ENCODE measurements at places on chromosomes 4 and X.
A peak's percentile ranks its signal among the peaks of the same experiment; 100 is the strongest.

- no peak for DNase-seq
Observed at GRCh38 chrX:108313669-108314068, 124.6 kb downstream of the COL4A6 start.

DNA sequence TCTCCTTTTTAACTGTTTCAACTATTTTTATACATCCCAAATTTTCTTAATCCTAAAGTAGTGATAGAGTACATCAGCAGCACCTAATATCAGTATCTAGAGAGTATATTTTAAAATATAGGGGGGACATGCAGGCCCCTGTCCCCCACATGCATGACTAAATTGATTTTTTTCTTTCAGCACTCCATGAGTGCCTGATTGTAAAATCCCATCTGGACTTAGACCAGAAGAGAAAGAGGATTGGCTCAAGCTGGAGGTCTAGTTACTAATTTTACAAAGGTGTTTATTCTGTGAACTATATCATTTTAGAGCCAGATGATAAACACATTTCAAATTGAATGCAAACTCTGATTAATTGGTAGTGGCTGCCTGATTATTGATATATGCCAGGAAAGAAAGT is 1533.9 kb upstream of the PABPC4L start:
- no peak for DNase-seq

GRCh38 chr4:67719953-67720617 is 19.1 kb upstream of the UBA6 start:
- DNase-seq: no peak

DNA sequence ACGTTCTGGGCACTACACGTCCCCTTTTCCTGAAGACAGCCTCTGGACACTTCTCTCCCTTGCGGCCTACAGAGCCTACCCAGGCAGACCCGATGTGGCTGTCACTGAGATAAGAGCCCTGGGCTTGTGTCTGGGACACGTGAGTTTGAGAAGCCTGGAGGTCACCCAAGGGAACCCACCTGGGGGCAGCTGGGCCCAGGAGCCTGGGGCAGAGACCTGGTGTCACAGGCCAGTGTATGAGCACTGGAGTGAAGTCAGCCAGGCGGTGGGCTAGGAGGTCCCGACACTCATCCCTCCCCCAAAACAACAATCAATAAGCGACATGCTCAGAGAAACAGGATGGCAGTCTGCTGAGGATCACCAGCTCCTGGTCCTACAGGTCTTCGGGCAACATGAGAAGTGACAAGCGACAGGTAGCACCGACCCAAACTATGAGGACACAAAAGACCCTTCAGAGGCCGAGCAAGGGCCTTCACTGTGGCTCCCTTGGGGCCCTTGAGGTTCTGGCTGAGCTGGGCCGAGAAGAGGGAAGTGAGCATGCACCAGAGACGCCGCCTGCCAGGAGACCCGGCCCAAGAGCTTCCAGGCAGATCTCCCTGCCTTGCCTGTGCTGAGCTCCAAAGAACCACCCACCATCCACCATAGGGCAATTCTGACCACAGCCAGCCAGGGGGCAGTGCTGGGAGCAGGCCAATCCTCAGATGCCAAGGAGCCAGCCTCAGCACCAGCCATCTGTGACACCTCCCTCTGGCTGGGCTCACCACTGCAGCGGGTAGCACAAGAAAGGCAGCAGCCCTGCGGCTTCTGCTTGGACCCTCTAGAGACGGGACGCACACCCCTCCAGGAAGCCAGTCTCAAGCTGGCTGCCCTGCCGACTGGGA is 11.0 kb upstream of the DUSP9 start:
- peak; percentile 73 for DNase-seq

GRCh38 chr4:38618505-38618904 is 45.5 kb upstream of the KLF3 start:
- no peak for DNase-seq

GRCh38 chrX:136148391-136148790 is 1.1 kb downstream of the FHL1 start:
- DNase-seq: no peak

GRCh38 chrX:8647176-8647575 is 84.8 kb downstream of the ANOS1 start:
- DNase-seq: peak; percentile 40

- DNase-seq: no peak
Observed at GRCh38 chrX:85114776-85115175, 111.1 kb downstream of the APOOL start.

DNA sequence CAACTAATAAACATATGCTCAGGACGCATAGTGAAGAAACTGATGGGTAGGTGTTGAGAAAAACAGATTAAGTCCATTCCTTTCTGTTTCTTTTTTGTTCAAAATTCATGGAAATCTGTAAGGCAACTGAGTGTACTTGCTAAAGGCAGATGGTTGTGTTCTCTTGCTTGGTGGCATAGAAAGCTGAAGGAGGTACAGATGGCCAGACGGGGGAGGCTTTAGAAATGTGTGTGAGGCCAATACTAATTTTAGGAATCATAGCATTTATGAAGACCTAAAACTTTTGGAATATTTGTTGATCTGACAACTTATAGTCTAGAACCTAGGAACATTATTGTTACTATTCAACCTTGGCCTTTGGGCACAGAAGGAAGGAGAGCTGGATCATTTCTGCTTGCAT is 56.8 kb upstream of the EMCN start:
- DNase-seq: no peak

- DNase-seq: no peak
Observed at GRCh38 chrX:54923376-54923775, 2.8 kb downstream of the TRO start.

DNA sequence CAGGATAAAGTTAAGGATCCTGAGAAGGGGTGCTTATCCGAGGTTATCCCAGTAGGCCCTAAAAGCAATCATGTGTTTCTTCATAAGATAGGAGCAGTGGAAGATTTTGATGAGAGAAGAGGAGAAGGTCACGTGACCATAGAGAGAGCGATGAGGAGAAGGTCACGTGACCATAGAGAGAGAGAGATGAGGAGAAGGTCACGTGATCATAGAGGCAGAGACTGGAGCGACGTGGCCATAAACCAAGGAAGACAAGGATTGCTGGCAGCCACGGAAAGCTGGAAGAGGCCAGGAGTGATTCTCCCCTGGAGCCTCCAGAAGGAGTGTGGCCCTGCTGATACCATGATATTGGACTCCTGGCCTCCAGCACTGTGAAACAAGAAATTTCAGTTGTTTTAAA is 38.4 kb upstream of the ZNF518B start:
- DNase-seq: no peak

GRCh38 chrX:38800981-38801845 is at the start of gene MID1IP1:
Gene MID1IP1, plus strand, starts transcription at chrX:38801459. Its CDS starts 3,488 bp downstream, at chrX:38804947.
- peak; percentile 86 for DNase-seq

GRCh38 chr4:22237846-22238494 is 277.9 kb downstream of the ADGRA3 start:
- DNase-seq: no peak

GRCh38 chrX:129632443-129632842 is 22.3 kb downstream of the APLN start:
- no peak for DNase-seq

DNA sequence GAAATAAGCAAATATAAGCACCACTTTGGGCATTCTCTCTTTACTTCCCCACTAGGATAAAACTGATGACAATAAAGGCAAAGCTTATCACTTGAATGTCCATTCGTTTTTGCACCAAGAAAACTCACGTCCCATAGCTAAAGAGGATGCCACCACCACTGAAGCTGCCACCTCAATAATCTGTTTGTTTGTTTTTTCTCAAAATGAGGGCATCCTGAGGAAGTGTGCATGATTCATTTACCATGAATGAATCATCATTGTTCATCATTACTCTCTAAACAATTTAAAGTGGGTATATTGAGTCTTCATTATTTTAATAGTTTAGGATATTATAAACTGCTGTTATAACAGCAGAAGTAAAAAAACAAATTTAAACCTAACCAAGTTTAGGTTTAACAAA is 168.2 kb downstream of the DCTD start:
- no peak for DNase-seq

- DNase-seq: no peak
Observed at GRCh38 chr4:6342530-6343293, 73.1 kb downstream of the WFS1 start.

- peak; percentile 29 for DNase-seq
Observed at GRCh38 chrX:78555401-78555980, 103.6 kb downstream of the RTL3 start.

DNA sequence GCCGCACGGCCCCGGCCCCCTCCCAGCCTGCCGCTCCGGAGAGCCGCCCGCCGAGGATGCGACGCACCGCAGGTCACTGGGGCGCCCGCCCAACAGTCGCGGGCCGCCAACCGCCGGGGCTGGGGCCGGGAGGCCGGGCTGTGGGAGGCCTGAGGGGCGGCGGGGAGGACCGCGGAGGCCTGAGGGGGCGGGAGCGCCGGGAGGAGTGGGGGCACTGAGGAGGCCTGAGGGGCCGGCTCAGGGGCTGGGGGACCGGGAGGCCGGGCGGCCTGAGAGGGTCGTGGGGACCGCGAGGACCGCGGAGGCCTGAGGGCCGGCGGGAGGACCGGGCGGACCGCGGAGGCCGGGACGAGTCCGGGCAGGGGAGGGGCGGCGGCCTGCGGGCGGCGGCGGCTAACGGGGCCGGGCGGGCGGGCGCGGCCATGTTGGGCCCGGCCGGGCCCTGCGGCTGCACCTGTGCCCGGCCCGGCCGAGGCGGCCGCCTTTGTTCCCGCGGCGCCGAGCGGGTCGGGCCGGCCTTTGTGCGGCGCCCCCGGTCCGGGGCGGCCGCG is 353 bp downstream of the NSD2 start:
- peak; percentile 72 for DNase-seq

- peak; percentile 11 for DNase-seq
Observed at GRCh38 chr4:176981074-176981473, 188.4 kb upstream of the VEGFC start.

DNA sequence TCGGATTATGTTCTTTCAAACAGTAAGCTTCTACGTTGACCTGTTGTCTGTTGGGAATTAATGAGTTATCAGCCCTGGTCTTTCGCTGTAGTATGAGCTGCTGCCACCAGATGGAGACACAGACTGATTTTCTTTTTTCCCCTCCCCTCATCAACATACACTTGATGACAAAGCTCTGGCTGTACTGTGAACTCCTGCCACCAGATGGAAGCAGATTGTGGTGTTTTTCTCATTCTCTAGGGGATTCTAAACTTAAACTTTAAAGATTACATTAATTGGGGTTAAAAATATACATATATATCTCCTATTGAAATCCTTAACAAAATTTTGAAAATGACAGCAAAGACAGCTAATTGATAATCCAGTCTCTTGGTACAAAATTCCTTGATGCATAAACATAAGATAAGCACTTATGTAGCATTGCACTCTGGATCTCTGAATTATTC is 44.8 kb downstream of the SMS start:
- peak; percentile 77 for DNase-seq

DNA sequence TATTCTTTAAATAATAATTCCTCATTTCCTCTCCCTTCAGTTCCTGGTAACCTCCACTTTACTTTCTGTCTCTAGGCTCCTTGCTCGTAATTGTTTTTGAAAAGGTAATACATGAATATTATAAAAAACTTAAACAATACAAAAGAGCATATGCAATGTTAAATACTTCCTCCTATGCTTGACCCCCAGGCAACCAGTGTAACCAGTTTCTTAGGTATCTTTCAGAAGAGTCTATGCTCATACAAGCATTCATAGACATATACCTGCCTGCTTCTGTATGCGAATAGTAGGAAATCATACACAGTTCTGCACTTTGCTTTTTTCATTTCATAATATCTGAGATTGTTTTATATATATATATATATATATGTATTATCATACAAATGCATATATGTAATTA is 2.6 kb upstream of the MID2 start:
- DNase-seq: no peak

- no peak for DNase-seq
Observed at GRCh38 chr4:85039526-85039925, 73.0 kb upstream of the WDFY3 start.
